NCI-H526 treated with DMSO at 0.1 percent for 48 hours (cell line): ENCODE measurements at places on chromosomes 6 and 20.

DNA sequence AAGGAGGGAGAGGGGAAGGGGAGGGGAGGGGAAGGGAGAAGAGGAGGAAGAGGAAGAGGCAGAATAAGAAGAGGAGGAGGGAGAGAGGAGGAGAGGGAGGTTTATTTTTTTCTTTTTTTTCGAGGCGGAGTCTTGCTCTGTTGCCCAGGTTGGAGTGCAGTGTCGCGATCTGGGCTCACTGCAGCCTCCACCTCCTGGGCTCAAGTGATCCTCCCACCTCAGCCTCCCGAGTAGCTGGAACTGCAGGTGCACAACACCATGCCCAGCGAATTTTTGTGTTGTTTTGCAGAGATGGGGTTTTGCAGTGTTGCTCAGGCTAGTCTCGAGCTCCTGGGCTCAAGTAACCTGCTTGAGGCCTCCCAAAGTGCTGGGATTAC lies 6.1 kb upstream of the GJA10 start:
- DNase-seq = no peak

GRCh38 chr6:71446470-71446869 lies 157.9 kb downstream of the OGFRL1 start:
- DNase-seq = no peak

- DNase-seq = no peak
Measured at GRCh38 chr20:62728028-62728780, 19.6 kb downstream of the NTSR1 start.

GRCh38 chr6:1901556-1901955 lies 291.8 kb downstream of the FOXC1 start:
- no peak for DNase-seq

DNA sequence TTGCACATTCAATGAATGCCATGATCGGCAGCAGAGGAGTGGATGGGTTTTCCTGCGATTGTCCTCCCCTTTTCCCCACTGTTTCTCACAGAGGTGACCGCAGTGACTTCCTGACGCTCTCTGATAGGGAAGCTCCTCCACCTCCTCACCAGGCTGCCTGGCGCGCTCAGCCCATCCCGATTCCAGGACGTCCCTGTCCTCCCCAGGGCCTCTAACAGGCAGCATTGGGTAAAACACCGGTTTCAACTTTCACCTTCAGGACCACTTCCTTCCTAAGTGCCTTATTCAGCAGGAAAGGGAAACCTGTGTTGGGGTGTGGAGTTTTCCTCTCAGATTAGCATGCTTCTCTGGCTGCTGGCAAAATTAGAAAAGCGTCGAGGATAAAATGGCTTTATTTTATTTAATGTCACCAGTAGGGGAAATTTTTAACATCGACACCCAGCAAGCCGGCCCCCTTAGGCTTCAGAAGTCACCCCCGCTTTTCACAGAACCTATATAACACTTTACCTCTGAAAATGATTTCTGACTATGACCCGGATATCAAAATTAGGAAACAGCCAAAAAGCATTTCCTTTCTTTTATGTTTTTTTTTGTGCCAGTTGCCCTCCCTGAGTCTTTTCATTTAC lies 570.4 kb upstream of the GJE1 start:
- no peak for DNase-seq

- DNase-seq = no peak
Measured at GRCh38 chr6:29483186-29483585, 4.6 kb downstream of the MAS1L start.

DNA sequence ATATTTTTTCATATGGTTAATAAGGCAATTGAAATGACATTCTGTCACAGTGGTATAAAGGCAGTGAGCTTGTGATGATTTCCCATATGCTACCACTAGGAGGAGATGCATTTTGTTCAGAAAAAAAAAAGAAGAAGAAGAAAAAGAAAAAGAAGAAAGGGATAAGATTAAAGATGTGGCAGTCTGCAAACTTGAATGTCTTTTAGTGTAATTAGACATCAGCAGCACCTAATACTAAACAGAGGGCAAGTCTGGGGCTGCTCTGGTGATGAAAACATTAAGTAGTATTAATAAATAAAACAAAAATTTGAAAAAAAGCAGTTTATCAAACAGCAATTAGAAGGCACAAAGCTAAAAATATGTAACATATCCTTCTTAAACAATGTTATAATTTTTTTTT lies 95.4 kb upstream of the DEFB112 start:
- DNase-seq = no peak

DNA sequence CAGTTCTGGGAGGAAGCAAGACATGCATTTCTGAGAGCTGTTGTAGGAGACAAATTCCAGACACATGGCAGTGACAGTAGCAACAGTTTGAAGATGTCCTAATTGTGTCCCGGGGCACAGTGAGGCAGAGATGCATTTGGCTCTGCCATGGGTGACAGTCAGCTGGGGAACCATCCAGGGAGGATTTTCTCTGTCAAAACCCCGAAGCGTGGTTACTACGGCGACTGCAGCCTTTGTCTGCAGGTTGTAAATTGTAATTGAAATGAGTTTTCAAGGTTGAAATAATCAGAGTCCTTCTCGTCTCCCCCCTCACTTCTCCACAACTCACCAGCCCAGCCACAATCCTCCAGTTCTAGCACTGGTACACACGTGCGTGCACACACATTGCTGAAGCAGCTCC lies 100.1 kb downstream of the GRM4 start:
- DNase-seq = no peak

DNA sequence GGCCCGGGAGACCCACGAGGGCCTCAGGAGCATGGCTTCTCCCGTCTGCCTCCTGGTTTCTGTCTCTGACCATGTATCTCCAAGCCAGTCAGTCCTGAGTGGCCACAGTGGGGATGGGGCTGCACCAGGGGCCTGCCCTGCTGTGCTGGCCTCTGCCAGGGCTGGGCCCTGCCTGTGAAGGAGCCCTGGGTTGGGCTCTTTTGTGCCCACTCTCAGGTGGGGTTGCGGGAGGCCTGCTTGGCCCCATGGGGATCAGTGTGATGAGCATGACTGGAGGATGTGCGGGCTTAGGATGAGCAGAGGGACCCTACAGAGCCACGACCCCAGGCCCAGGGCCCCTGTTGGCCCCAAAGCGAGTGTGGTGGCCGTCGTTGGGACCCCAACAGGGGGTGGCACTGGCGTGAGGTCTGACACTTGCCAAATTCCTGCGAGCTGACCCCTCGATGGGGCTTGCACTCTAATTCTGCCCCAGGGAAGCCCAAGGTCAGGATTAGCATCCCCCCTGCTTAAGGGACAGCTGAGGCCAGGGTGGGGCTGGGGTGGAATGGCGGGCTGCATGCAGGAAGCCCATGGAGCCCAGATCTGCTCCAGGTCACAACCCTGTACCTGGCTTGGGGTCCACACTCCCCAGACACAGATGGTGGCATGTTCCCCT lies 90.0 kb upstream of the BHLHE23 start:
- DNase-seq = no peak

- no peak for DNase-seq
Measured at GRCh38 chr20:58135441-58136148, 92.9 kb downstream of the ANKRD60 start.

GRCh38 chr6:28401172-28401571 lies 1.6 kb upstream of the ZSCAN12 start:
- DNase-seq = no peak

- DNase-seq = no peak
Measured at GRCh38 chr6:153852481-153852880, 186.6 kb upstream of the OPRM1 start.

DNA sequence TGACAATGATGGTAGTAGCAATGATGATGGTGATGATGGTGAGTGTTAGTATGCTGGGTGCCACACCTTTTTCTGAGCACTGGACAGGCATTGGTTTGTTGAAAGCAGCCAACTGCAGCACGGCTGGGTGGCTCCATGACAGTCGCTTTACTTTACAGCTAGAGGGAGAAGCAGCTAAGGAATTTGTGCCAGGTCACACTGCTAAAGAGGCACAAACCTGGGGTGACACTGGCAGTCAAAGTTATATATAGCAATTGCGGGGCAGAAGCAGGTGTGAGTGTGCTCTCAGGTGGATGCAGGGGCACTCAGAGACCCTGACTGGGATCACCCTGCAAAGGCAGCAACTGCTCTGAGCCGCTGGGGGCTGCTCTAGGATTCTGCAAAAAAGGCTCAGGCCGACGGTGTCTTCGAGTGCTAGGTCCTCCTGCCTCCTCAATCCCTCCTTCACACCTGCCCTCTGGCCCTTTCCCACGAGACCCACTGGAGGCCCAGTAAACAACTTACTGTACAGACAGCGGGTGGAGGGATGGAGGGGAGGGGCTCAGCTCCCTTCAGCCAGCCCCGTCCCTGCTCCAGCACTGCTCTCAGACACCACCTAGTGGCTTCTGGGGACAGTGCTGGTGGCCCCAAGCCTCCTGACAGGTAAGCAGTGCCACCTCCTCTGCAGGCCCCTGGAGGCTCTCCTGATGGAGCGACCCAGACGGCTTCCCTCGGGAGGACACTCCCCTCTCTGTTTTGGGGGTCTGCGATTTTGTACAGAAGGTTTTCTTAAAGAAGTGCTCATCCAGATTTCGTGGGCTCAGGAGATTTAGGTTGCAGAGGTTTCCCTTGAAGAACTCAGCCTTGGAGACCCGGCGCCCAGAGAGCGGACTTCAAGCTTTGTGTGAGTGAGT lies 4.4 kb upstream of the RPS21 start:
- DNase-seq = peak; percentile 66

DNA sequence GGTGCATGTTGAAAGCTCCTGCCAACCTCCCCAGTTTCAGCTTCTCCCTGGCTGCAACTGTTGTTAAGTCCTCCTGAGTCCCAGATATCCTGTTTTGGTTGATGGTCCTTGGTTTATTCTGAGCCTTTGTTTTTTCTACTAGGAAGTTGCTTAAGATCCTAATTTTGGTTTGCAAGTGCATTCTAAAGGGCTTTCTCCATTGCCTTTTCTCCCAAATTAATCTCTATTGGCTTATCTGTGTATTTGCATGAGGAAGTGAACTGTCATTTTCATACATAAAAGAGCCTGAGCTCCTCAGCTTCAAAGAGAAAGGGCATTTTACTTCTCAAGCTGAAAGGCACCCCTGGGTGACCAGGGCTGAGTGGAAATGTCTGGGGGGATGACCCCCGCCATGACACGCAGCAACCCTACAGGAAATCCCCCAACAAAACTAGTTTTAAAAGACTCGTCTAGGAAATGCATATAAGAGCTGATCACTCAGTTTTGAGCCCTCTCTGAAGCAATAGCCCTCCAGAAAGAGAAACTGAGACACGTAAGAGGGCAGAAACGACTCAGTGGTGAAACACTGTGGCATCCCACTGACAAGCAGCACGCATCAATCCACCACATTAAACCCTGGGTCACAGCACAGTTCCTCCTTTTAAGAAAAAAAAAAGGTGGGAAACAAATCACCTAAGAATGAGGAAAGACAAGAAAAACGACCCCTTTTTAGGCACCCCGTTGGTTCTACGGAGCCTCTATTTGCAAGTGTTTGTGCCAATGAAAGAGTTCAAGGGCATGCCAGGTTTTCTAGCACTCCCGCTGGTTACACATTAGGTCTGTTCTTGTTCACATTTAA lies 140.9 kb downstream of the THBS2 start:
- no peak for DNase-seq

GRCh38 chr6:41470029-41470330 lies 76.2 kb upstream of the FOXP4 start:
- no peak for DNase-seq

DNA sequence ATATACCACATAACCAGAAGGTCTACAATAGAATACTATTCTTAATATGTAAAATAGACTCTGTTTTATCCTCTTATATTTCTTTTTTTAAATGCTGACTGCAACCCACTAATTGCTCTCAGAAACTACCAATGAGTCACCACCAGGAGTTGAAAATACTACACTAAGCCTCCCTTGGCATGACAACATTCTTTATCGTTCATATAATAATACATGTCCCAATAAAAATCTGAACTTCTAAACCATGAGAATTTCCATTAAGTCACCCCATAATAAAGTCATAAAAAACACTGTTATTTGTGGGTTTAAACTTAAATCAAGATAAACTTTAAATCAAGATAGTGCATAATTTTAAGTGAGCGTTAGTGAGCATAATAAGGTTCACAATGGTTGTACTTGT lies 4.2 kb downstream of the HACE1 start:
- no peak for DNase-seq

- DNase-seq = no peak
Measured at GRCh38 chr6:152472325-152472724, 164.8 kb downstream of the SYNE1 start.

DNA sequence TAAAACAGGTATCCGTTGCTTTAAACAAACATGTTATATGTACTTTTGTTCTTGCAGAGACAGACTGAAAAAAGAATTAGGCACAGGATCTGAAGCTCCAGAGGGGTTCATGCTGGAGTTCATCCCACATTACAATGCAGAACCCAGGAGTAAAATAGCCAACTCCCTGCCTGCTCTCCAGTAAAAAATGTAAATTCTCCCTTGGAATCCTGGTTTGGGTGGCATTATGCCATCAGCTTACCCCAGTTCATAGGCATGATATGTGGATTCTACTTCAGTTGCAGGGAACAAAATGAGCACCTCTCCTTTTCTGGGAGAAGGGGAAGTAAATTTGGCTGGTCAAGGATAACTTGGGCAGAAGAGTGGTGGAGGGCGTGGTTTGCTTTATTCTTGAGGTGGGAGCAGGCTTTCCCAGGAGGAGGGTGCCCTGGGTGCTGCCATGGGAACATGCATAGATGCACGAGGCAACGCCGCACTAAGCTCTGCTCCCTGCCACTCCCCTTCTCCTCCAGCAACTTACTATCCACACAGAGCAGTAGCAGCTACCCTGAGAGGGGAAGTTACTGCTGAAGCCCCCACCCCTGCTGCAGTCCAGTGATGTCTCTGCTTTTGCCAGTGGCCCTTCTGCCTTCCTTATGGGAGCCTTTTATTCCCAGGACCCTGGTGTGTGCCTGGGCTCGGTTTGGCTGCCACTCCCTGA lies 71.6 kb upstream of the GLP1R start:
- DNase-seq = no peak

- DNase-seq = no peak
Measured at GRCh38 chr20:44861531-44862006, 23.9 kb upstream of the YWHAB start.
